SK-MEL-5 (cell line): ENCODE measurements at places on chromosomes 16 and 17. TPM values are rescaled to one million over a fixed set of nuclear protein-coding genes. Genes with fewer than 3 reads are reported as not detected.

DNA sequence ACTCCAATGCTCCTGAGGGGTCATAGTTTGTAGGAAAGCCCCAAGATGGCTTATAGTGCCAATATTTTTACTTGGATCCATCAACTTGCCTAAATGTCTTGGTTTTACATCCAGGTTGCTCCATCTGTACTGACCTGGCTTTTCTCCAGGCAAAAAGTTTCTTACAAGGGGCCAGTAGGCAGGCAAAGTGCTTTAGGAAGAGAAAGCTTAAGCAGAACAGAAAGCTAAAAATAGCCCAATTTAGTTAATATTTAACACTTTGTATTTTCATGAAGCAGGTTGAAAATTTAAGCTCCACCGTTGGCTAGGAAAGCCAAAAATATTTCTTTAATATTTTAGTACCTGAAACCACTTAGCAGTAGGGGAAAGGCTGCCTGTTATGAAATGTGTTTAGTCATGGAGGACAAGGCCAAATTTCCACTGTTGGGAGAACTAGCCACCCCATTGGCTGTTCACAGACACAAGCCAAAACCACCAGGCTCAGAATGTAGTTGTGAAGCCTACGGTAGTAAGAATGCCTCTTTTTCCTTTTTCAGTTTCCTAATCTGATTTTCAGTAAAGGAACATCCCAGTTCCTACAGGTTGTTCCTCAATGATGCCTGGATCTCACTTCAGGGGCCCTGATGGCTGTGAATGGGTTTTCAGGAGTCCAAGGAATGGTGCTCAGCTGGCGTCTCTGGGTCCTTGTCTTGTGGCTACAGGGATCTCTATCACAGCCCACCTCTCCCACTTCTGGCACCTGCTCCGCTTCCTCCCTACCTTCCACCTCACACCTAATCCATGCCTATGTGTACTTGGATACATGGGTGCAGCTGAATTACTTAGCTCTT, 324.8 kb downstream of the PMP22 start:
- DNase-seq: no peak

DNA sequence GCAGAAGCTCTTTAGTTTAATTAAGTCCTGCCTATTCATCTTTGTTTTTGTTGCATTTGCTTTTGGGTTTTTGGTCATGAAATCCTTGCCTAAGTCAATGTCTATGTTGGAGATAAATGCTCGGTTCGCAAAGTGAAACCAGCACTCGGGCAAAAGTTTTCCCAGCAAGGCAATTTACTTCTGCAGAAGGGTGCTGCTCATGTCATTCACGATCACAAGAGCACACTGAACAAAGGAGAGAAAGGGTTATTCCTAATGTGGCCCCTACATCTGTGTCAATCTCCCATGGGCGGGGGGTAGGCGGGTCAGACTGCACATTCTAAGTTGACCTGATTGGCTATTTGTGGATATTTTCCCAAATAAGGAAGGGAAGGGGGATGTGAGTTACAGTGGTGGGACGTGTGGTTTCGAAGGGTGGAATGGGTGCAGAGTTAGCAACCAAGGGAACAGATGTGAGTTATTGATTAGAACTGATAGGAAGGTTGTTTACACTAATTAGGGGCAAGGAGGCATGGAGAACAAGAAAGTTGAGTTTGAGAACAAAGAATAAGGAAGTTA, 23.0 kb downstream of the ATF7IP2 start:
- no peak for DNase-seq

DNA sequence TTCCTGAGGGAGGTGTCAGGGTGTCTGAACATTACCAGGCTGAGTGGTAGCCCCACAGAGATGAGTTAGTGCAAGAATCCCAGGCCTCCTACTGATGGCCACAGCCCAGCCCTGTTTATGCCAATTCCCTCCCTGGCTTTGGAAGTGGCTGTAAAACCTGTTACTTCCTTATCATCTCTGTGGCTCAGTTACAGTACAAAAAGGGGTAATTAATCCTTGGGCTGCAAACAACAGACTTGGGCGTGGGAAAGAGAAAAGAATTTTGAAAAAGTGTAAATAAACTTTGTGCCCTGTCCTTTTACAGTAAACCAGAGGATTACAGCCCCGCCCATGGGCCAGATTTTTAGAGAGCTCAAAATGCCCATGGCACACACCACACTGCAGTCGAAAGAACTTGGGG, 73.1 kb upstream of the AXIN2 start:
- no peak for DNase-seq

DNA sequence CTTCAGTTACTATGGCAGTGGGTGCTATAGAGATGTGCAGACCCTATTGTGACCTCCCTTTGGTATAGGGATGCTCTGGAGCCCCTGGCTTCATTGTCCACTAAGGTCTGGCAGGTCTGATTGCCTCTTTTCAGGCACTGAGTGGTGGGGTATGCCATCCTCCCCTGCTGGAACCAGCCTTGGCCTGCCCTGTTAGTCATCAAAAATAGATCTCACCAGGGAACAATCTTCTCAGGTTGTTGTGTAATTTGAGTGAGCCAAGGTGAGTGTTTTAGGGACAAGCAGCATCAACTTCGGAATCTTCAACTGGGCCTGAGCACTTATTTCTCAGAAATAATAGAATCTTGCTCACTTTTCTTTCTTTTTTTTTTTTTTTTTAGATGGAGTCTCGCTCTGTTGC, 19.6 kb downstream of the HMOX2 start:
- no peak for DNase-seq

- DNase-seq: no peak
These were observed 49.2 kb upstream of the CBFA2T3 start for GRCh38 chr16:89026121-89026612.

GRCh38 chr16:62014319-62014923, 21.8 kb downstream of the CDH8 start:
- no peak for DNase-seq

GRCh38 chr16:30131869-30132475, 9.0 kb upstream of the MAPK3 start:
- no peak for DNase-seq

DNA sequence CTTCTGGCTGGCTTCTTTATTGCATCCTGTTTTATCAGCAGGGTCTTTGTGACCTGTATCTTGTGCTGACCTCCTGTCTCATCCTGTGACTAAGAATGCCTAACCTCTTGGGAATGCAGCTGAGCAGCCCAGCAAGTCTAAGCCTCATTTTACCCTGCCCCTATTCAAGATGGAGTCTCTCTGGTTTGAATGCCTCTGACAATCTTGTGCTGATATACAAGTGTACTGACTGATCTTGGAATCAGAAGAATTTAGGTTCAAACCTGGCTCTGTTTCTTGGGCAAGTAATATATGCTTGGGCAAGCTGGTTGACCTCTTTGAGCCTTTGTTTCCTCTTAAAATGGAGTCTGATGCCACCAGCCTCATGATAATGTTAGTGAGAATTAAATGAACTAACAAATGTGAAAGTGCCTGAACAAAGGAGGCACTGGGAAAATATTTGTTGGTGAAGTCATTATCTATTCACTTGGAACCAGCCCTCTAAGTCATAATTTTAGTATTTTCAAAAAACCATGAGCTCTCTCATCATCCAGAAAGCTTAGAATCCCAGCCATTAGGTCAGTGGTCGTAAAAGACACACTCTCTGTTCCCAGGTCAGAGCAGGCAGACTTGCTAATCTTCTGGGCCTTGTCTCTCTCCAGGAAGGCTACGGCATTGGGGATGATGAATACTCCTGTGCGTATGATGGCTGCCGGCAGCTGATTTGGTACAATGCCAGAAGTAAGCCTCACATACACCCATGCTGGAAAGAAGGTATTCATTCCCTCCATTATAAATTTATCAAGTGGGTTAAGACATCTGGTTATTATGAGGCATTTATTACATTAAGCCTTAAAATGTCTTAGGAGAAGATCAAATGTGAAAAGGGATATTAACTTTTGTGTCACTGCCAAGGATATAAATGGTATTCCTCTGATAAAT, 18.1 kb upstream of the ARL2BP start:
- no peak for DNase-seq

DNA sequence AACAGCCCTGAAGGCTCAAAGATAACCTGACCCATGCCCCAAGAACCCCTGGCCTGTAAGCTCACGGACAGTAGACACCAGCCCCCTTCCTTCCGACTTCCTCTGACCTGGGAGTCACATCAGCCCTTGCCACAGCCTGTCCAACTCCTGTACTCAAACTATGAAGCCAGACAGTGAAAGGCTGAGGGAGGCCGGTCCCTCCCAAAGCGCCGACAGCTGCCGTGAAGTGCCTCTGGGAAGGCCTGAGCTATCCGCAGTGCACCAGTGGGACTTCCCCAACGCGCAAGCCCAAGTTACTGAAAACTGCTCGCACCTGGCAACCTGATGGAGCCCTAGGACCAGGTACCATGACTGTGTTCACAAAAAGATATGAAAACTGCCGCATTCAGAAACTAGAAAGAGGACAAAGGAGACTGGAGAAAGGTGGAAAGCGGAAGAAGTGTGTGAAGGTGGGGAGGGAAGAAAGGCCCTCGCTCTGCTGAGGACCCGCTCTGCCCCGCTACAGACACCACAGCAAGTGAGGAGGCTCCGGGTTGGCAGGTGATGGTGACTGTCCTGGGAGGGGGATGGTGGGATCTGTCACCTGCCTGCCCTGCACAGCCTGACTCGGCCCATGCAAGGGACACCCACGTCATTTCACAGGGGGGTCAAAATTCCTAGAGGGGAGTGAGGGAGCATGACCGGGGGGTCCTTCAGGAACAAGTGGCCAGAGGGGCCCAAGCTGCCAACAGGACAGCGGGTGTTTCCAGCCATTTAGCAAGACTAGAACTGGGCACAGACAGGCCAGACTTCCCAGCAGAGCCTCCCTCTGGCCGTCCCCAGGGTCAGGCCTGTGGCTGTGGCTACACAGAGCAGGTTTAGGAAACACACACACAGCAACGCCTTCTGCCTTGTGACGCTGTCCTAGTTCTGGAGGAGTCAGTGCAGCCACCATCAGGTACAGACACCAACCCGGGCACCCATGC, 13.1 kb upstream of the TRAP1 start:
- DNase-seq: no peak

DNA sequence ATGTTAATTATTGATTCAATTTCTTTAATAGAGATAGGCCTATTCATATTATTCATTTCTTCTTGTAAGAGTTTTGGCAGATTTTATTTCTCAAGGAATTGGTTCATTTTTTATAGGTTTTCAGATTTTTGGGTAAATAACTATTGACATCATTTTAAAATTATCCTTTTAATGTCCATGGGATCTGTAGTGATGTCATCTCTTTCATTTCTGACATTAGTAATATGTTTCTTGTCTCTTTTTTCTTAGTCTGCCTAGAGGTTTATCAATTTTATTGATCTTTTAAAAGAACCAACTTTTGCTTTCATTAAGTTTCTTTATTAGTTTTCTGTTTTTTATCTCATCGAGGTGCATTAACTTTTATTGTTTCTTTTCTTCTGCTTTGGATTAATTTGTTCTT, 162.6 kb downstream of the FTO start:
- DNase-seq: no peak

DNA sequence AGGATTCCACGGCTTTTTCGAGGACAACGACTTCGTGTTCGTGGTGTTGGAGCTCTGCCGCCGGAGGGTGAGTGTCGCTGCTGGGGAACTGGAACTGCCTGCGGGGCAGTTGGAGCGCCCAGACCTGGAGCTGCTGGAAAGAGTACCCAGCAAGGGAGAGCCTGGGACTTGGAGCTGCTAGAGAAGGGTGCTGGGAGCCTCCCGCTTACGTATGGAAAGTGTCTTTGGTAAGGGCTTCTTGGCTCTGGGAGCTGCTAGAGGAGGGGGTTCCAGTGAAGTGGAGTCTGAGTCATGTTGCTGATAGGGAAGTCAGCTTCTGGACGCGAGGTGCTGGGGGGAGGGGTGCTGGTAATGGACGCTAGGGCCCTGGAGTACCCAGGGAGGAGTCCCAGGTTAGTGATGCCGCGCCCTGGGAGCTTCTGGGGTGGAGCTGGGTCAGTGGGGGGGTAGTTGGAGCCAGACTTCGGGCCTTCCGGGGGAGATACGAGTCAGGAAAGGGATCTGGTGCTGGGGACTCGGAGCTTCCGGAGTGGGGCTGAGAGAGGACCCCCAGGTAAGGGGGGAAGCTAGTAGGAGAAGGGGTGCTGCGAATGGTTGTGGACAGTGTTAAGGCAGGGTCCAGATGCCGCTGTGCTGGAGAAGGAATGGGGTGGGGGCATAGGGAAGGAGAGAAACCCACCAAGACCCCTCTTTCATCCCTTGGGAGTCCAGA, 741 bp downstream of the PLK1 start:
- DNase-seq: no peak

DNA sequence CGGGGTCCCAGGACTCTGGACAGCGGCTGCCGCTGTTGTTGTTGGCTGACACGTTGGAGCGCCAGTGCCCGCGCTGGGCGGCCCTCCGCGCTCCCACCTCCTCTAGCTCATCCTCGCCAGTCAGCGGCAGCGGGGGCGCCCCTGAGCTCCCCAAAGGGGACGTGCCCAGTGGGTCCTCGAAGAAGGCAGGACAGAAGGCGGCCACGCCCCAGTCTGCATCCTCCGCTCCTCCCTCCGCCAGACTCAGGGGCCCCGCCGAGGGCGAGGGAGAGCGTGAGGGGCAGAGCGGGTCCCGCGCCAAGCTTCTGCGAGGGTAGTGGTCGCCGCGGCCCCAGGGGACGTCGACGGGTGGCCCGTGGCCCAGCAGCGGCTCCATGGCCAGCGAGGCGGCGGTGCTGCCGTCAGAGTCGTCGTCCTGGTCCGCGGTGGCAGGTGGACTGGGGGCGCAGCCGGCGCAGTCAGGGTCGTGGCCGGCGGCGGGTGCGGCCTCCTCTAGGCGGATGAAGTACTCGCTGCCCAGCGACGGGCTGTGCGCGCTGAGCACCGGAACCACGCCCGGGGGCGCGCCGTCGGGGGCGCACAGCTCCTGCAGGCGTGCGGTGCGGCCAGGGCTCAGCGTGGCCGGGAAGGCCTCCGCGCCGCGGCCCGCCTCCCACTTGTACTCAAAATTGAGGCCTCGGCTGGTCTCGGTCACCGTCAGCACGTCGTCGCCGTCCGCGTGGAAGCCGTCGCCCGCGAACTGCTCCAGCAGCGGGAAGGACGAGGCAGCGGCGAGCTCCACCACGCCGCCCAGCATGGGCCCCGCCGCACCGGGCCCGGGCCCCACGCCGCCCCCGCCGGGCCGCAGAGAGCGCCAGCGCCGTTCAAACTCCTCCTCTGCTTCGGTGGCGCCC, 43.2 kb upstream of the PVALEF start:
- DNase-seq: no peak

GRCh38 chr16:66416939-66417700, 10.0 kb upstream of the BEAN1 start:
- no peak for DNase-seq

DNA sequence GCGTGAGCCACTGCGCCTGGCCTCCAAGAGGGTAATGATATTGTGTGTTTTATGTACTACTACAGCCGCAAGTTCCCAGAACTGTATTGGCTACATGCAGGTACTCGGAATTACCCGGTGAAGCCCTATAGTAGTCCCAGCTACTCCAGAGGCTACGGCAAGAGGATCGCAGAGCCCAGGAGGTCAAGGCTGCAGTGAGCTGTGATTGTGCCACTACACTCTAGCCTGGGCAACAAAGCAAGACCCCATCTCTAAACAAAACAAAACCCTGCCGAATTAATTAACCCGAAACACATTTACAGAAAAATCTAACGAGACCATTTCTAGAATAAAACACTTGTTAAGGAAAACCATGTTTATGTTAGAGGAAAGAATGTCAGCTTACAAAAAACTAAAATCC, 2.2 kb upstream of the USP22 start:
- DNase-seq: no peak

ITGB3 gene
- 11.5 and 12.1 TPM in 2 replicates for total RNA-seq

KRT15 gene
- total RNA-seq: 0.13 and 0.61 TPM in 2 replicates

PRAC1 gene
- not detected in 2 replicates for total RNA-seq

SMPD3 gene
- total RNA-seq: 0.03 and 0.77 TPM in 2 replicates

POLR3E gene
- total RNA-seq: 39.3 and 40.4 TPM in 2 replicates

SLC38A8 gene
- total RNA-seq: 9.0 and 11.7 TPM in 2 replicates
